Renal pelvis (tissue), 12 donors: ENCODE measurements at places on chromosomes 1 and 21. TPM values are rescaled to one million over a fixed set of nuclear protein-coding genes. Genes with fewer than 3 reads are reported as not detected.

Gene CYP4B1
- polyA plus RNA-seq, result 3.1 TPM

Gene ARID1A
- 106 TPM for polyA plus RNA-seq

Gene RALGPS2
- 31.9 TPM for polyA plus RNA-seq

Gene FAM151A
- polyA plus RNA-seq, result 28.7 TPM

Gene TMEM51
- 19.0 TPM for polyA plus RNA-seq

Gene ERG
- polyA plus RNA-seq, result 15.6 TPM

Gene RIPK4
- 19.9 TPM for polyA plus RNA-seq

Gene F13B
- not detected for polyA plus RNA-seq

Gene PHGDH
- polyA plus RNA-seq, result 271 TPM

Gene SLC25A34
- 4.5 TPM for polyA plus RNA-seq

Gene SYF2
- 110 TPM for polyA plus RNA-seq

Gene BEST4
- 1.3 TPM for polyA plus RNA-seq

Gene TXNIP
- polyA plus RNA-seq, result 465 TPM

Gene TTC24
- 1.1 TPM for polyA plus RNA-seq

Gene HSD3B2
- polyA plus RNA-seq, result 2.8 TPM

Gene PPIAL4G
- polyA plus RNA-seq, result 0.07 TPM

Gene UTS2
- not detected for polyA plus RNA-seq

Gene PDC
- 0.07 TPM for polyA plus RNA-seq

Gene TCP10L
- 1.8 TPM for polyA plus RNA-seq

Gene CRB1
- polyA plus RNA-seq, result 2.6 TPM

Gene USH2A
- 0.37 TPM for polyA plus RNA-seq
